ENCODE measurements at places on chromosomes 2 and 18.

DNA sequence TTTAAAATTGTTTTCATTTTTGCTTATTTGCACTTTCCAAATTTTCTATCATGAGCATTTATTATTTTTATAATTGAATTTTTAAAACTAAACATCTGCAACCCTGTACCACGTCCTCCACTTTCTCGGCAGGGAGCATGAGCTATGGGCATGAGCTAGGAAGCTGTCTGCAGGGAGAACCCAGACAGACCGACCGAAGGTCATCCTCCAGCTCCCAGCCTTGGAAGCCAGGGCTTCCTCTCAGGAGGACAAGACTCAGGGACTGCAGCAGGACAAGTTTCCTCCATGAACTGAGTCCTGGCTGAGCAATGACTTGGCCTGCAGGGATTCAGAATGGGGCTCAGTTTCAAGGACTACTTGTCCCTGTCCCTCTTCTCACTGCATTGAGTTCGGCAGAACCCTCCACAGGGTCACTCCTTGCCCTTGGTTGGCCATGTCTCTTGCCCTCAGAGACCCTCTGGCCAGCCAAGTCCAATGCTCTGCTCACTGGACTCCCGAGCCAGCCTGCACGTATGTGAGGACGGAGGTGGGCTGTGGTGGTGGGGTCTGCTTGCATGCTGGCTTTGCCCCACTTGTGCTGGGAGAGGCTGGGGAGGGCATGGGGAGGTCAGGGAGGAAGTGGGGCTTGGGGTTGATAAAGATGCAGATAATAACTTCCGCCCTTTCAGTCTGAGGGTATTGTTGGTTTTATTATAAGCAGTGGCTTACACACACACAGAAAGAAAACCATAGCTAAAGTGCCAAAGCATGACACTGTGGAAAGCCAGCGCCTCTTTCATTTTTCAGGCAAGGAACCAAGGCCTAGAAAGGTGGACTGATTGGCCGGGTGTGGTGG is 6.6 kb downstream of the NMUR1 start:
- DNase-seq = no peak

DNA sequence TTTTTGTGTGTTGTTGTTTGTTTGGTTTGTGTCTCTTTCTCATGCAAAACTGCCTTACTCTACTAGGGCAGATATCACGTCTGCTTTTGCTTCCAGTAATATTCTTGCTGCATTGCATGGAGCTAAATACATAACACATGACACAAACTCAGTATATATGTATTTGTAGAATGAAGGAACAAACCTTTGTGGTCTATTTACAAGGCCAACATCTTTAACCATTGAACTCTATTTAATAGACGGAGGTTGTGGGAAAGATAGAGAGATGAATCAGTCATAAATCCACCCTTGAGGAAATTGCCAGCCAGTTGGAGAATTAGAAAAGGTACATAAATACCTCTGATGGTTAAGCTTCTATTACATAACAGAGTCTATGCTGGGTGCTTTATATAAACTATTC is 26.0 kb upstream of the IL1RL1 start:
- DNase-seq = no peak

GRCh38 chr18:6593142-6593885 is 136.2 kb upstream of the ARHGAP28 start:
- DNase-seq = no peak

GRCh38 chr2:175595139-175595538 is 406.9 kb downstream of the LNPK start:
- no peak for DNase-seq

- peak; percentile 46 for DNase-seq
These were observed 103.0 kb downstream of the CDK15 start for GRCh38 chr2:201909348-201909747.

- DNase-seq = no peak
These were observed 48.9 kb upstream of the CAVIN2 start for GRCh38 chr2:191895743-191896142.

- no peak for DNase-seq
These were observed 359.7 kb downstream of the MBD2 start for GRCh38 chr18:53864770-53865169.

DNA sequence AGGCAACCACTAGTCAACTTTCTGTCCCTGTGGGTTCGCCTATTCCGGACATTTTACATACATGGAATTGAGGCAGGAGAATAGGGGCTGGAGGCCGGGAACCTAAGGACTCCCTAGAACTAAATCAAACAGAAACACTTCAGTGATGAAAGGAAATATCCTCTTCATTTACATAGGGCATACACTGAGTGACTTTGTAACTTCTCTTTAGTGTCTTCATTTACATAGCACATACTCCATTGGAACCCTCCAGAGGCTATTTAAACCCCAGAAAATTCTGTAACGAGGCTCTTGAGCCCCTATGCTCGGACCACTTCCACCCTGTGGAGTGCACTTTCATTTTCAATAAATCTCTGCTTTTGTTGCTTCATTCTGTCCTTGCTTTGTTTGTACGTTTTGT is 56.5 kb downstream of the CCDC195 start:
- no peak for DNase-seq

DNA sequence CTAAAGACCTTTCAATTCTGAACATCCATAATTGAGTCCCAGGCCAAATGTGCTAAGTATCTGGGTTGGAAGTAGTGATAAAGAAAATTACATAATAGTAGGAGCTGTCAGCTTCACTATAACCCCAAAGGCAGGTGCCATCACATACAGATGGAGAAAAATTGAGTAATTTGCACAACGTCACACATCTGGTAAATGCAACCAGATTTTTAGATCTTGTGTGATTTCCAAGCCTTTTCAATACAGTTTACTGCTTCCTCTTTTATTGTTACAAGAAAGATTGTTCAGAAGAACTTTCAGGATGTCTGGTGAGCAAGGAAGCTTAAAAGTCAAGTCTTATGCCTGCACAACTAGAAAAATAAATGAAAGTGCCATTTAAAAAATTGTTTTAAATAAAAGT is 62.3 kb downstream of the UBE2E3 start:
- no peak for DNase-seq

DNA sequence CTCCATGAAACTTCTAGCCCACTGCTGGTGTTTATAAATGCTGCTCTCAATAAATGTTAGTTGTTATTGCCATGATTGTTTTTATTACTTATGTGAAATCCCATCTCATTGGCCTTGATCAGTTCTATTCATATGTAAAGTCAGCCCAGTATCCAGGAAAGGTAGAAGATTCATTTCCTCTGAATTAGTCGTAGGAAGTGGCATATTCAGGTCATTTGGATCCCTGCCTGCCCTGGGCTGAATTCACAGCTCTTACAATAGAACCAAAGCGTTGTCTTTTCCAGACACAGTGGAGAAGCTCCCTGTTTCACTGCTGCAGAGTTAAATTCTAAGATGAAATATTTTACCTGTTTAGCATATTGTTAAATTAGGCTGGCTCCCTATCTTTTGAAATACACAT is 70.3 kb downstream of the MAIP1 start:
- DNase-seq = no peak

DNA sequence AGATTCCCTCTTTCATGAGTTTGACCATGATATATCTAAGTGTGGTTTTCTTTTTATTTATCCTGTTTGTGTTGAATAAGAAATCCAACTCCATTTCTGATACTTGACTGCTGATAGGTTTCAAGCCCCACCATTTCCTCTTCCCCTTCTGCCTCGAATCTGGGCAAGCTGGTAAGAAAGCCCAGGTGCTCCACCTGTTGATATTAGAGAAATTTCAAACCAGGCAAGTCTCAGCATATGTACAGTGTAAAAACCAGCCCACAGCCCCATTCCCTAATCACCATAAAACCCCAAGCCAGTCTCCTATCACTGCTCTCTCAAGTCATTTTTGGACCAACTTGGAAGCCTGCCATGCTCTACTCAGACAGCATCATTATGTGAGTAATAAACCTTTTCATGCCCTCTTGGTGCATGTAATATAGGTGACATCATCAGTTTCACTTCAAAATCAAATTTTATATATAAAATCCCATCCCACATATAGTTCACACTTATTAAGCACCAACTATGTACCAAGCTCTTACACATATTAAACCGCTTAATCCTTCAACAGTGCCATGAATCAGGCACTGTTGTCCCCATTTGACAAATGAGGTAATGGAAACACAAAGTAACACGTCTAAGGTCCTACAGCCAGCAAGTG is 46.6 kb downstream of the SMAD2 start:
- no peak for DNase-seq
